ENCODE measurements at places on chromosomes 12 and 14. TPM values are rescaled to one million over a fixed set of nuclear protein-coding genes. Genes with fewer than 3 reads are reported as not detected.

Gene PLEK2
- total RNA-seq = 12.4 TPM

Gene OS9
- total RNA-seq = 215 TPM

Gene FAM90A1
- total RNA-seq = not detected

Gene VWF
- not detected for total RNA-seq

Gene RNASE12
- not detected for total RNA-seq

Gene CFAP54
- total RNA-seq = 2.0 TPM

Gene GZMB
- total RNA-seq = not detected

- DNase-seq = no peak
Observed at GRCh38 chr12:82223426-82223825, 134.8 kb downstream of the CCDC59 start.

DNA sequence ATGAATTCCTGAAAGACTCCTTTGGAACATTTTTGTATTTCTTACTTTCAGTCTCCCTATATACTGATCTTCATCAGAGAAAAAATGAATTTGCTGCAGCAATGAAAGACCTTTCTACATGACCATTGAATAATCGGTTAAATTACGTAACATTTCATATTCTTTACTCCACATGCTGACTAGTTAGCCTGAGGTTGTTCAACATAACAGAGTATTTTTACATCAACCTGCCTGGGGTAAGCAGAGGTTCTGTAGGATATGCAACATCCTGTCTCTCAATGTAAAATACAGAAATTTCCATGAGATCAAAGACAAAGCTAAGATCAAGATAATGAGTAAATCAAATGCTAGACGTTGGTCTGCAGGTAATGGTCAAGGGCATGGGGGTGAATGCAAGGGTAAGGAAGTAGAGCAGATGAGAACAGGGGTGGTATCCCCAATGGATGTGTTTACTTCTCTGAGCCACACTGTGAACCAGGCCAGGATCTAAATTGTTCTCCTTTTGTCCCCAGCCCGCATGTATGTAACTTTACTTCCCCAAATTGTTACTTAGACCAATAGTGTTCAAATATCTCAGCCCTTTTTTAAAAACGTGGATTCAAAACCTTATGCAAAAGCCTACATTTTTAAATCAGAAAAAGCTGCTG lies 45.4 kb downstream of the DUSP6 start:
- DNase-seq = no peak

DNA sequence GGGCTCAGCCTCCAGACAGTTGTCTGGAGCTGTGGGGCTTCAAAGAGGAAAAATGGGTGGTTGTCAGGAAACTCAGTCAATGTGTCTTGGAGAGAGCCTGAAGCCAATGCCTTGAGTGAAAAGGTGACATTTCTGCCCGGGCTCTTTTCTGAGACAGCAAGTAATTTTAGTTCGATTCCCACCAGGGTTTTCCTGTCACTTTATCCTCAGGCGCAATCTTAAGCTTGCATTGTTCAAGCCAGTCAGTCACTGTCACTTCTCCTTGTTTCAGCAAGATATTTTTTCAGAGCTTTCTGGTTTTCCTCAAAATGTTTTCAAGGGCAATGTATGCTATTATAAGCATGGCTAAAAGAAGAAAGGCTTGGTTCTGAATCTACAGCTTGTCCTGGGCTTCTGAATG lies 404.7 kb upstream of the SEL1L start:
- DNase-seq = no peak

GRCh38 chr12:24227551-24227950 lies 278.1 kb upstream of the SOX5 start:
- DNase-seq = no peak

DNA sequence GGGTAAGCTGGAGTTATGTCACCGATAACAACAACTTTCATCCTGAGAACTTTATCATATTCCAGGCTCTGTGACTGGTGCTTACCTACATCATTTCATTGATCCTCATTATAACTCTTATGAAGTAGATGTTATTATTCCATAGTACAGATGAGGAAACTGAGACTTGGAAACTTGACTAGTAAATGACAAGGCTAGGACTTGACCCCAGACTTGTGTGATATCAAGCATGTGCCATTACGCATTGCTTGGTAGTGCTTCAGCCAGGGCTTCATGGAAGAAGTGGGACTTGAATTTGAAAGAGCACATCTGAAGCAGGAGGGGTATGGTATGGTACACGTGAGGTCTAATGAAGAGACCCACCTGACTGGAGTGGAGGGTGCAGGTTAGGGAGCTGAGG lies 11.9 kb downstream of the AVIL start:
- DNase-seq = no peak

DNA sequence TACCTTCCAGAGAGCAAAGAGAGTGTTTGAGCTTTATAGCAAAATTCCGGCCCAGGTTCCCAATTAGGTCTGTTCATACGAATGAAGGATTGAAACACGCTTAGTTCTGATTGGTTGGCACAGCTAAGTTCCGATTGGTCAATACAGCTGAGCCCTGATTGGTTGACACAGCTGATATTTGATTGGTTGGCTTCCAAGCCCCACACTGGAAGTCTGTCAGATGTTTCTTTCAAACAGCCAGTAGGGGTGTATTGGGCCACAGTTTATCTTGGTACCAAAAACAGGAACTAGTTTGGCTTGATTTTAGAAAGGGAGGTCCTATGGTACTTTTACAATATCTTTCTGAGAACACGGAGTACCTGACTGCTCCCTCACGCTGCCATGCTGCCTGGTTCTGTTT lies 93.4 kb downstream of the CAND1 start:
- no peak for DNase-seq

GRCh38 chr14:35825968-35826217 lies 245 bp upstream of the BRMS1L start:
- no peak for DNase-seq

DNA sequence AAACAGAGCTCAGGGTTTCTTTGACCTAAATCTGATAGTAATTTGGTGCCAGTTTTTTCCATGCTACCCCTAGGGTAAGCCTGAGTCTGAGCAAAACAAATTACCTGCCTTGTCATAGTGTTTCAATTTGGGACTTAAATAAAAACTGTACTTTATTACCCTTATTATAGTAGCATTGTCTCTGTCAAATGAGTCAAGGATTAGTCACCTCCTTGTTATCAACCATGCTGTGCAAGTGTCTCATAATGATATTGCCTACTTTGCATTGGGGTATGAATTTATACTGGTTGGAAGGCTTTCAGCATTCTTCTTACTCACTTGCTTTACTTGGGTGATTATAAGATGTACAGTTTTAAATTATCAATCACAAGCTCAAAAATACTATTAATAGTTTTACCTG lies 380.0 kb downstream of the LRFN5 start:
- DNase-seq = peak; percentile 63
